Cerebellar nuclear complex (tissue), 1 donor: ENCODE measurements at places on chromosomes 16 and 17.

DNA sequence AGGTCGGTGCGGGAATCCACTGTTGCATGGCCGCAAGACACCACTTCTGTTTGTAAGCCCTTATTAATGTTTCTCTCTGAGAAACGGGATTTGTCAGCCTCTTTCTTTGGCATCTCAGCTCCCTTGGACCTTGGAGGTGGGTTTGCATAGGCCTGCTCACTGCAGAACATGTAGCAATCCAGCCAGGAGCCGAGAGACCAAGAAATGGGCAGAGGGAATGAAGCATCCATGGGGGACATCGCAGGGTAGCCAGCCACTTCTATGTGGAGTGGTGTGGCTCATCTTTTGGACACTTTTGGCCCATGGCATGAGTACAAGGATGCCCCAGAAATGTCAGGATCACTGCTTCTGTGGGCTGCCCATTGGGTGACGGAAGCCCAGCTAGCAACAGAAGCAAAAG lies 79.4 kb downstream of the GSG1L start:
- DNase-seq, result no peak

DNA sequence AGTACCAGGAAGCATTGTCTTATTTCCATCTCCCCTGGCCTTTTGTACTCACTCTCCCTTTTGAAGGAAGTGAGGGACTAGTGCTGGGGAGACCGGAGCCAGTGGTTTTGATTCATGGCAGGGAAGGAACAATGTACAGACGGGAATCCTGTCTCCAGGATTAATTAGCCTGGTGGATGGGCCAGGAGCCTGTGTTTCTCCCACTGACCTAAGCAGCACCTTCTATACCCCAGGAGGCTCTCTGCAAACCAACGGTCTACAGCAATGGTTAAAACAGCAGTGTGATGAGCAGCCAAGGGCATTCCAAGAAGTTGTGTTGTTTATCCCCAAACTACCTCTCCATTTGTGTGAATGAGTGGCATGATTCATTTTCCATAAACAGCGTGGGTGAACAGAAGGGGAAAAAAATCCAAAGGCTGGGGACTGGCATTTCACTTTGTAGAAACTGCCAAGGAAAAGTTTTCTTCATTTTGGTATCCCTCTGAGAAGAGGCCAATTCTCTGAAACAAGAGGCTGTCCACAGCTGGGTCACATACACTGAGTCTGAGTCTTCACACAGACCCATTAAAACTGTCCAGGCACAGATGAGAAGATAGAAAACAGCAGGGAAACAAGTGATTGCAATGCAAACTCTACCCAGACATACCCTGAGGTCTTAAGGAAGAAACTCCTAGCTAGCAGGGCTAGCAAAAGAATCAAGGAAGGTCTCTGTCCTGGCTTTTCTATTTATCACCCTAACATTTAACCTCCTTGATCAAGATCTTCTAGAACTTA lies 18.1 kb downstream of the ANKFN1 start:
- DNase-seq, result no peak

- no peak for DNase-seq
These were observed 23.1 kb downstream of the NTAN1 start for GRCh38 chr16:15032547-15033308.

DNA sequence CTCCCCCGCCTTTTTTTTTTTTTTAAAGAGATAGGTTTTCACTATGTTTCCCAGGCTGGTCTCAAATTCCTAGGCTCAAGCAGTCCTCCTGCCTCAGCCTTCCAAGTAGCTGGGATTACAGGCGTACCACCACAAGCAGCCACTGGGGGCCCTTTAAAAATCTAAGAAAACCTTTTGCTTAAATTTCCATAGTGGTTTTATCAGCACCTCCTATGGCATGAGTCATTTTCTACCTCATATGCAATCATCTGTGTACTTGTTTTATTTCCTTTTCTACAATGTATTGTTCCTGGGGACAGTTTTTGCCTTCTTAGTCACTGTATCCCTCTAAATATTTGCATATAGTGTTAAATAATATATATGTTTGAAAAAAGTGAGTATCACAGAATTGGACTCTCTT lies 29.2 kb downstream of the GNA13 start:
- DNase-seq, result no peak

DNA sequence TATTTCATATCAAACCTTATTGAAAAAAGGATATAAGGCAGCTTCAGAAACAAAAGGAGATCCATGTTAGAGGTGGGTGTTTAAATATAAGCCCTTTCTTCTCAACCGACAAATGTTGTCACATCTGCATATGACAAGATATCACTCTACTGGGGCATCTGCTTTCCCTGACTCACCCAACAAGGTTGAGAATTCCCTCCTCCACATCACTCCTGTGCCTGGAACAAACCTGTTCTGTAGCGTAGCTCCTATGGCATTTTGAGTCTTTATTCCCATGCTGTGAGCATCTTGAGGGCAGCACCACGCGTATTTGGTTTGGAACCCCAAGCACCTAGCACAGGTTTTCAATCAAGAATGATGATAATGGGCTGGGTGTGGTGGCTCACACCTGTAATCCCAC lies 59.4 kb upstream of the ZFHX3 start:
- DNase-seq, result no peak

- DNase-seq, result no peak
These were observed 1.6 kb downstream of the VAT1L start for GRCh38 chr16:77790009-77790372.

DNA sequence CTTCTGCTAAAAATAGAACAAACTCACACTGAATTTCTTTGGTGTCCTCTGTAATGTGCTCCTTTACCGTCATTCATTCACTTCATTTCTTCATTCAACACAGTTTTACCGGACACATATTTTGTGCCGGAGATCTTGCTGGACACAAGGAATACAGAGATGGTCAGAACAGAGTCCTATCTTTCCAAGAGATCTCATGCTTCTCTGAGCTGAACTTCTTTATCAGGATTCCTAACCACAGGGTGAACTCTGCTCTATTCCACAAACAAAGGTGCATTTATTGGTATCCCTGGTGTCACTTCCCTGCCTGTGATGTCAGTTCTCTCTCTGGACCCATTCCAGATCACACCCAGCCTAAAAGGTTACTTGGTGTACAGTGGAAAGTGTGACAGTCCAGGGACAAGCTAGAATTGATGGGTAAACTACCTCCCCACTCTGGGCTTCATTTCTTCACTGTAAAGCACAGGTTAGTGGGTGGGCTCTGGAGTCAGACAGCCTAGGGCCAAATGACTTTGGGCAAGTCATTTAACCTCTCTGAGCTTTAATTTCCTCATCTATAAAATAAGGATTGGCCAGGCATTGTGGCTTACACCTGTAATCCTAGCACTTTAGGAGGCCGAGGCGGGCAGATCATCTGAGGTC lies 4.2 kb downstream of the IFI35 start:
- no peak for DNase-seq

- DNase-seq, result peak; percentile 0
These were observed 11.5 kb downstream of the PRPF8 start for GRCh38 chr17:1673041-1673785.

DNA sequence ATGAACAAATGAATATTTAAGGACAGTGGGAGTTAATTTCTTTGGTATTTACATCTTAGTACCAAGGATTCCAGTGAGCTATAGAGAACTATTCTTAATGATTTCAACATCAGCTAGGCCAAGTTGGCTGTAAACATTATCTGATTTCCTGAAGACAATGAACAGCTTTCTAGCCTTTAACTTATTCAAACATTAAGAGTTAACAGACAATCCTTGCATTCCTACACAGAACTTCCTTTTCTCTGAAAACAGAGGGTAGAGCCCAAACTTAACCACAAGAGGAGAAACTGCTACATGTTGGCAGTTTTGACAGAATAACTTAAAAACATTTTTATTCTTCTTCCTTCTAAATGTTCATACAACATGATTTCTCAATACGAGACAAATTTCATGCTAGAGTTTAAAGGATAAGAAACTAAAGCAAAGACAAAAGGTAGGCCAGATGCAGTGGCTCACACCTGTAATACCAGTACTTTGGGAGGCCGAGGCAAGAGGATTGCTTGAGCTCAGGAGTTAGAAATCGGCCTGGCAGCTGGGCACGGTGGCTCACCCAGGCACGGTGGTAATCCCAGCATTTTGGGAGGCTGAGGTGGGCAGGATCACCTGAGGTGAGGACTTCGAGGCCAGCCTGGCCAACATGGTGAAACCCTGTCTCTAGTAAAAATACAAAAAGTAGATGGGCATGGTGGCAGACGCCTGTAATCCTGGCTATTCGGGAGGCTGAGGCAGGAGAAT lies 4.4 kb downstream of the CRLF3 start:
- DNase-seq, result no peak

DNA sequence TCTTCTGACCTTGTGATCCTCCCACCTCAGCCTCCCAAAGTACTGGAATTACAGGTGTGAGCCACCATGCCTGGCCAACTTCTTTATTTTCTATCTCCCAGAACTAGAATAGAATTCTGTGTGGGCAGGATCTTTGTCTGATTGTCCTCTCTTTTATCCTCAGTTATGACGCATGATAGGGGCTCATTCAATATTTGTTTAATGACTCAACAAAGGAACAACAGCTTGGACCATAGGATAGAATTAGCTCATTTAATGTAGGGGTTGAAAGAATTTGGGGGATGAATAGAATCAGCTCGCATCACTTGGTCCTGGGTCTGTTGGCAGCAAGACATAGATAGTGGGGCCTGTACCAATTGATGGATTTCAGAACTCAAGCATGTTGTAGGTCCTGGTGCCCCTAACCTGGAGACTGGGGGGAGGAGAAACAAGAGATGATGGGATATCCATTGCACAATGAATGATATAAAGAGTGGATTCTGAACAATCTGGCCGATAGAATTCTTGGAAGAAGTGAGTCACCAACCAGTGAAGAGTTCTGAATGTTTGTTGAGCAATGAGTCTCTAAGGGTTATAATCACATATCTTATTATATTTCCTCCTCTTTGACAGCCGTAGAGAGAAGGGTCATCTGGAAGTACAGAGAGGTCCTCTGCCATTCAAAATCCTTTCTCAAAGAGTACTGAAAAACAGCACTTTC lies 250.2 kb downstream of the HS3ST4 start:
- DNase-seq, result no peak

DNA sequence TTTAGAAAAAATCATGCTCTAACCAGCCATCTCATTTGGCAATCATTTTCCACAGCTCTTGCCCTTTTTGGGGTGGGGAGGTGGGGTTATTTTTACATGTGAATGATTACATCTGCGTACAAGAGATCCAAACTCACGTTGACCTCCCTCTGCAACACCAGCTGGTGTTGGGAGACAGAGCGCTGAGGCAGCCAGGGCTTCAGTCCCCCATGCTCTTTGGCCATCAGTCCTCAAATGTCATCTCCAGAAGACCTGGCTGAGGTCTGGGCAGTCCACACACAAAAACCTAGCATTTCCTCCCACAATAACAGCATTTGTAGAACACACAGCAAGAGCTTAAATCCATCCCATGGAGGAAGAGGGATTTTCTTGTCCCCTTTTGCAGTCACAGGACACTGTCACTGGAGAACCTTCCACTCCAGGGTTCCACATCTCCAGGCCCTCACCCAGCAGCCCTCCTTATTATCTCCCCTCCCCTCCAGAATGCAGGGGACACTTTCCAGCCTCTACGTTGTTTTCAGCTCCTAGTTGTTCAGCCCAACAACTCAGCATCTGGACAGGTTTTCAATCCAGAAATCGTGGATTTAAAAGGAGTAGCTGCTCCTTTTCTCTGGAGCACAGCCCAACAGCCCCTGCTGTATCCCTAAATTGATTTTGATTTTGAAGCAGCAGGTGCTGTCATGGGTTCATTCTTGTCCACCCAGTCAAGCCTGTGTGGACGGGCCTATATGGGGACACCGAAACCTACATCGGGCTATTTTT lies 21.1 kb downstream of the MEOX1 start:
- no peak for DNase-seq

GRCh38 chr17:29623283-29623647 lies 553 bp upstream of the CORO6 start:
- no peak for DNase-seq

DNA sequence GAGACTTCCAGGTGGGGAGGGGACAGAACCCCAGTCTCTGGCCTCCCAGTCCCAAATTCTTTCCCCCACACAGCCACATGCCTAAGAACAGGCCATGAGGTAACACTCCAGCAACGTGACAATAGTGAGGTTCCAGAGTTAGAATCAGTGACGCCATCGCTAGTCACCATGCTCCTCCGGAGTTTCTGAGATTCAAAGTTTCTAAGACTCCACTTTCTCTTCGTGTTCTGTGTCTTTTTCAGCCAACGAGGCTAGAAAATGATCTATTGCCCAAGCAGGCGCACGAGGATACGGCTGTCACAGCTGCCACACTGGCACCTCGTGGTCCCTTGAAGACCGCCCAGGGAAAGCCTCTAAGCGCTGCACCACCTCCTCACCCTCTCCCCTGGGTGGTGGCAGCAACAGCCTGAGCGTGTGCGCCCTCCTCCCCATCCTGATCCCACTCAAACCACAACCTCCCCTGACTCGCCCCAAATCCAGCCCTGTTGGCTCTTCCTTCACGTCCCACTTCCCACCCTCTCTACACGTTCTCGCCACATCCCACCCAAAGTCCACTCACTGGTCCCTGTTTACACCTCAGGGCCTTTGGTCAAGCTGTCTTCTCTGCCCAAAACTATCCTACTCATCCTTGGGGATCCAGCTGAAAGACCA lies 1.0 kb downstream of the MCRIP1 start:
- no peak for DNase-seq
